ENCODE measurements at places on chromosomes 7 and 10.

GRCh38 chr10:79181698-79182521, 113.1 kb downstream of the ZMIZ1 start:
- no peak for DNase-seq

GRCh38 chr7:38311329-38311937, 38.0 kb upstream of the TARP start:
- DNase-seq = no peak

- no peak for DNase-seq
Measured at GRCh38 chr7:47666164-47666862, 84.4 kb upstream of the TNS3 start.

DNA sequence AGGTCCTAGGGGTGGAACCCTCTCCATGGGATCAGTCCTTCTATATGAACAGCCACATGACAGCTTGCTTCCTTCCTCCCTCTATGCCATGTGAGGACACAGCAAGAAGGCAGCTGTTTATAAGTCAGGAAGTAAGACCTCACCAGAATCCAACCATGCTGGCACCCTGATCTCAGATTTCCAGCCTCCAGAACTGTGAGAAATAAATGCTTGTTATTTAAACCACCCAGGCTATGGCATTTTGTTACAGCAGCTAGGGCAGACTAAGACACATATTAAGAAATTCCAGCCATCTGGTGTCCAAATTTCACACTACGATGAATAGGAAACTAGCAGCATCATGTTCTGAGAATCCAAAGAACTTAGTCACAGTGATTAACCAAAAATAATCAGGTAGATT, 140.1 kb downstream of the ZFAND4 start:
- no peak for DNase-seq

- DNase-seq = no peak
Measured at GRCh38 chr10:114520453-114520852, 116.2 kb upstream of the AFAP1L2 start.

DNA sequence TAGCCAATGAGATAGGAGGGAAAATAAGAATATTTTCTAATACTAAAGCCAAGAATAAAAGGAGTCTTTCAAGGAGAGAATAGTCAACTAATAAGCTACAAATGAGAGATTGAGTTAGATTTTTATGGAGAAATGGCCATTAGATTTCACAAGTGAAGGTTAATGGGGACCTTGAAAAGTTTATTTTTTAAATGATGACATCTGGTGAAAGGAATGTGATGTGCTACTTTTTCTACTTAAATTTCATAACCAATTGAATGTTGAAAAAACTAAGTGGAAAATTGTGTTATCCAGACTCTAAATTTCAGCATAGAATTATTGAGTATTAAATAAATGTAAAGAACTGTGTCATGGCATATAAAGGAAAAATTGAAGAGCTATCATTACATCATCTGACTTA, 125.7 kb downstream of the TSPAN12 start:
- no peak for DNase-seq

- DNase-seq = no peak
Measured at GRCh38 chr7:47475880-47476227, 106.1 kb downstream of the TNS3 start.

DNA sequence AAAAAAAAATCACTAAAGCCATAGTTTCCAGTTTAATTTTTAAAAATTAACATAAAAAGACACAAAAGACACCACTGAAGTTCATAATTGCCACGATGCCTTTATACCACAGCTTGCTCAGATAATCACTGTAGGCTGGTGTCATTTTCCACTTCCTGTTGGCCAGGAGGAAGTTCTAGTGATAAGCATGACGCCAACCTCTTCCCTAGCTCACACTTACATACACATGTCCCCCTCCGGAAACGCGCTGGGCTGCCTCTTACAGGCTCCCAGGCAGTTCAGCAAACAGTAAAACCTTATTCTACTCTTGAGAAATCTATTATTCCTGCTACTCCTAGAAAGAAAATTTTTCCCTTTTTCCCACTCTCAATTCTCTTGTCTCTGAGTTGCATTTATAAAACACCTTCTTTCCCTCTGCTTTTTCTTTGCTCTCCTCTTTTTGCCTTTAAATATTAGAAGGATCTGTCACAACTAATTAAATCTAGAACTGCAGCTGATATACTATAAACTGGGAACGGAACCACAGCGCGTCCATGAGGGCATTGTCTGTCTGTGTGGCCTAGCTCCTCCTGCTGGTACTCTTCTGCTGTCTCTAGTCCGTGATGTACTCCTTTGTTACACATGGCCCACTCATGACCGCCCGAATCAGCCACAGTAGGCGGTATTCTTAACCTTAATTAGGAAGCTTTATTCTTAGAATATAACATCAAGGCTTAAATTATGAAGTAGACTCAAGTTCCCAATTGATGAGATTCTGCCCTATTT, 664.9 kb downstream of the CNTNAP2 start:
- no peak for DNase-seq

DNA sequence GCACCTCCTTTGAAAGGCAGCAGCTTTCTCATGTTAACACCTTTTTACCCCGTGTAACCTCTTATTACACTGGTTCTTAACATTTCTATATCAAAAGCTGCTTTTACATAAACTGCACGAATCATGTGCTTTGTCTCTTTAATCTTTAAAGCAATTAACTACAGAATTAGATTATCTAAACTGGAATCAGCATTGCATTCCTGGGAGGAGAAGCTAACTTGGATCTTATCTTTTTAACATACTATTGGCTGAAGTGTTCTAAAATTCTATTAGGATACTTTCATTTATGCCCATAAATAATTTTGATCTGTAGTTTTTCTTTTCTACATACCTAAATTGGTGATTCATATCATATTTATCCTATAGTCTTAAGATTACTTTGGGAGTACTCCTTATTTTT, 428.4 kb upstream of the IGFBP3 start:
- DNase-seq = no peak

DNA sequence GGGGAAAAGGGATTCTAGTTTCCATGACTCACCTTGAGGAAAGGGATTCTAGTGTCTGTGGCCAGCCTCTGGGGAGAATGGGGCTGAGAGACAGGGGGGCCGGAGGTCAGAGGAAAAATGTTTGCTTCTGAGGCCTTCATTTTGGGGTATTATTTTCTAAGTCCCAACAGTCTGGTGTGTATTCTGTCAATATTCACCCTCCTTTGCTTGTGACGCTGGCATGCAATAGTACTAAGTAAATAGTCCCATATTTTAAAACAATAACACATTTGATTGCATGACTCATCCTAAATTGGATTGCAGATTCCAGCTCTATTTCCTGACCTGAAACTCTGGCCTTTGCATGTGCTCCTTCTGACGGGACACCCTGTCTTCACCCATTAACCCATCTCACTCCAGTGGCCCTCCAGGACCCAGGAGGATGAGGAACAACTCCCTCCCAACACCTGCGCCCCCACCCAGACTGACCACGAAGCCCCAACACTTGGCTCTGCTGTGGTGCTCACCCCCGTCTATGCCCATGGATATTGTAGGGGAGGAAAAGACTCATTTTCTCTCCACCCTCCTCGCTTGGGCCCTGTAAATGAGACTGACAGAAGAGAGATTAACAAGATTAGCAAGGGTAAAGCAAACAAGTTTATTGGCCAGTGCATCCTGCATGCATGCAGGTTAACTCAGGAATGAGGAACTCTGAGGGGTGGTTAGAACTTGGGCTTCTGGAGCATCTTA, 495.6 kb upstream of the KLF6 start:
- DNase-seq = no peak

- DNase-seq = no peak
Measured at GRCh38 chr10:62305813-62306212, 37.2 kb upstream of the RTKN2 start.

DNA sequence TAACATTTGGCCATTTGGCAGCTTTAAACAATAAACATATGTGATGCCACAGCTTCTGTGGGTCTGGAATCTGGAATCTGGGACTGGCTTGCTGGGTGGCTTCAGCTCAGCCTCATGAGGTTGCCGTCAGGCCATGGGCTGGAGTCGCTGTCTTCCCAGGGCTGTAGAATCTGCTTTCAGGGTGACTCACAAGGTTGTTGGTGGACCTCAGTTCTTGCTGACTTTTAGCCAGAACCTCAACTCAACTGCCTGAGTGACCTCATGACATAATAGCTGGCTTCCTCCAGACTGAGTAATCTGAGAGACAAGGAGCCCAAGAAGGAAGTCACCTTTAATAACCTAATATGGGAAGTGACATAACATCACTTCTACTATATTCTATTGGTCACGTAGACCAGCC, 44.6 kb upstream of the TSPAN13 start:
- DNase-seq = no peak

GRCh38 chr10:122021379-122021778, 32.4 kb downstream of the TACC2 start:
- DNase-seq = no peak

- no peak for DNase-seq
Measured at GRCh38 chr7:132779164-132779563, 202.9 kb upstream of the PLXNA4 start.

DNA sequence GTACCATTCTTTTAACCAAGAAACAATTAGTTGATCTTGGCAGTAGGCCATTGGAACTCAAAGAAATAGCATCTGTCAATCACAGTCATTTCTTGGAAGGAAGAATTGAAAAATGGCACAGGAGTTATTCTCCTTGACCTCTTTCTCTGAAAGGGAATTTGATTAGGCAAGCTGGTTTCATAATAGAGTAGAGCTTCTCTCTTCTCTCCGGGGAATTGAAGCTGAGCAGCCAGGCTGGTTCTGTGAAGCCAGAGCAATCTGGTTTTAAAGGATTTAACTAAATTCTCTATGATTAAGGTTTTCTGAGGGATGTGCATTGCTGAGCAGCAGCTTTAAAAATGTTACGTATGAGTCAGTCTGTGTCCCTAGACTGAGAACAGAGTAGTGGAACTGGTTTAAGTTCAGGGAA, 70.2 kb downstream of the AHCYL2 start:
- DNase-seq = peak; percentile 52

DNA sequence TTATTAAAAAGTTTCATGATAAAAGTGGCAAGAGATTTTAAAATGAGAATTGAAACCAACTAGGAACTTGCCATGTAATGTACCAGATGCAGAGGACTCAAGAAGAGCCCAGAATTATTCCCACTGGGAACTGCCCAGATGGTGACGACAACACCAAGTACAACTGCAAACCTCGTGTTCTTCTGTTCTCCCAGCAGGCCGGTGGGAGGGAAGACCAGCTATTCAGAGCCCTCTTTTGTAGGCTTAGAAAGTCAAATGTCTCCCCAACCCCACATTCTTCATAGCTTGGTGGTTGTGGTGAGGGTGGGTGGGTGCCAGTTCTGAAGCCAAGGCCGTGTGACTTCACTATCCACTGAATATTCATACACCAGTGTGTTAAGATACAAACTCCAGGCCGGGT, 54.3 kb upstream of the ITGB1 start:
- DNase-seq = no peak

DNA sequence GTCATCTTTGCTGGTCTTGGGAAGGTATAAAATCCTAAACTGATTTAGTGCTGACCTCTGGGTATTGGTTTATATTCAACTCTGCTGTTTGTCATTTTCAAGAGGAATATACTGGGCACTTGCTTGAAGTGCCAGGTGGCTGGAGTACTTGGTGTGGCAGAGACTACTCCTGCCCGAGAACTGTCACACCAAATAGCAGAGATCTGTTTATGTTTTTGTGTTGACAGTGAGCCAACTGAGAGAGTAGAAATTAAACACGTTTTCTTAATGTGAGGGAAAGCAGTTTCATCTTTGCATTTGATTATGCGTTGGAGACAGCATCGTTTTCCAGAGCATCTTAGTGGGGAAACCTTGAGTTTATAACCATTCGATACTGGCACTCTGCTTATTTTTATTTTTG, 174.4 kb downstream of the CDCA7L start:
- DNase-seq = no peak

DNA sequence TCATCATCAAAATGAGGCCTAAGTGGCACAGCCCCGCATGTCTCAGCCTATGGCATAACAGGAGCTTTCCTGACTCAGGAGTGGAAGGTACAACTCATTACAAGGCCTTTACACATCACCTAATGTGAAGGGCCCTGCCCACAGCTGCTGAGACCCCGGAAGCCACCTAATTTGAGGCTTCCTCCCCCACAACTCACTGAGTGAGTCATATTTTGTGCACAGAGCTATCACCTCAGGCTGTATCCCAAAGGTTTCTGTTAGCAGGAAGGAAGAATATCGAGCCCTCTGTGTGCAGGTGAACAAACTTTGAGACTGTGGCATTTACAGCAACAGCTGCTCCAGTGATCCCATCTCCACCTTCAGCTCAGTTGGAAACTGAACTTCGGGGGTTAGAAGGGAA, 20.6 kb downstream of the HTR5A start:
- DNase-seq = no peak

GRCh38 chr10:73956476-73957359, 41.2 kb upstream of the VCL start:
- DNase-seq = no peak

DNA sequence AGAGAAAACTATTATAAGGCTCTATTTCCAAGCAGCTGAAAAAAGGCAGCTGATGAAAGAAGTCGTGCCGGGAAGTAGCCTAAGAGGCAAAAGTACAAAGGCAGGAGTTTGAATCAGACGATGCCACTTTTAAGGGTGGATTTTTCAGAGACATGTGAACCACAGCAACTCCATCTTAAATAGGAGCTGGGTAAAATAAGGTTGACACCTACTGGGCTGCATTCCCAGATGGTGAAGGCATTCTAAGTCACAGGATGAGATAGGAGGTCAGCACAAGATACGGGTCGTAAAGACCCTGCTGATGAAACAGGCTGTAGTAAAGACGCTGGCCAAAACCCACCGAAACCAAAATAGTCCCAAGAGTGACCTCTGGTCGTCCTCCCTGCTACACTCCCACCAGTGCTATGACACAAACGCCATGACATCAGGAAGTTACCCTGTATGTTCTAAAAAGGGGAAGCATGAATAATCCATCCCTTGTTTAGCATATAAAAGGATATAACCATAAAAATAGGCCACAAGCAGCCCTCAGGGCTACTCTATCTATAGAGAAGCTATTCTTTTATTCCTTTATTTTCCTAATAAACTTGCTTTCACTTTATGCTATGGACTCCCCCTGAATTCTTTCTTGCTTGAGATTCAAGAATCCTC, 45.5 kb upstream of the PRSS1 start:
- DNase-seq = no peak

DNA sequence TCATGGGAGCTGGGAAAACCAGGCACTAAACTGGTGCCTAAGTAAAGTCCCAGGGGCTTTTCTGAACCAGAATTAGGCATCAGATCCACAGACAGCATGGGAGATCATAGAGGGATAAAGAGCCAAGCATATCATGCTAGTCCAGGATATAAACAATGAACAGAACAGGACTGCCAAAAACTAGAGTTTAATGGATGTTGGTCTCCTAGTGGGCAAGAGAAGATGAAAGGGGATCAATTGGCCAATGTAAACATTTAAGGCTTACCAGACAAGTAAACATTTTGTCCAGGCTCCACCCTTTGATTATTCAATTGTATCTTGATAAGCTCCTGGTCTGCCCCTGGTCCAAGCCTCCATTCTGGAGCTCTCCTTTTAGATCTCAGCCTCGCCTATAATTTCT, 18.9 kb downstream of the MACC1 start:
- DNase-seq = no peak

- DNase-seq = no peak
Measured at GRCh38 chr10:73897693-73898092, 13.2 kb upstream of the PLAU start.

GRCh38 chr10:131548176-131548575, 236.7 kb upstream of the TCERG1L start:
- DNase-seq = no peak

GRCh38 chr7:552868-553635, 33.4 kb upstream of the PDGFA start:
- DNase-seq = no peak

- DNase-seq = no peak
Measured at GRCh38 chr7:43701500-43701854, 27.8 kb downstream of the COA1 start.

GRCh38 chr10:71036297-71036966, 148.1 kb upstream of the PCBD1 start:
- DNase-seq = no peak

GRCh38 chr10:22505911-22506685, 160.8 kb downstream of the SPAG6 start:
- peak; percentile 22 for DNase-seq
